ENCODE measurements at places on chromosomes 11 and 22.
A peak's percentile ranks its signal among the peaks of the same experiment; 100 is the strongest.

DNA sequence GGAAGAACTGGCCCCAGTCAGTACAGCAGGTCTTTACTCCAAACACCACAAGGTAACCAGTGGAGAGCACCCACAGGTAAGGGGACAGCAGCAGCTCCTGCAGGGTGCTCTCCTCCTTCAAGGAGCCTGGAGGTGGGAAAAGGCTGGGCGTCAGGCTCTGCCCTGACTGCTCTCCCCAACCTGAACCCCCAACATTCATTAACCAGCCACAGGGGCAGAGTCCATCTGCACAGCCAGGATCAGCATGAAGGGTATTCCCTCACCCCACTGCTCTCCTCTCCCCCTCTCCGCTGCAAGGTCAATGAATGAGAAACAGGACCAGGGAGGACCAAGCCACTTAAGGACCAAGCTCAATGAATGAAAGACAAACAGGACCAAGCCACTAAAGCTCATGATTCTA lies 3.7 kb downstream of the SLC37A4 start:
- H3K36me3 ChIP-seq: peaks cover 56% of the 10 kb centered on the region
- no peak overlapping the region for H3K27ac ChIP-seq
- H3K27me3 ChIP-seq: no peaks in the 10 kb centered on the region
- DNase-seq: no peak
- H3K4me3 ChIP-seq: no peak overlapping the region

- H3K4me1 ChIP-seq: peaks cover 33% of the 10 kb centered on the region
- no peak for DNase-seq
- H3K36me3 ChIP-seq: no peaks in the 10 kb centered on the region
- no peak overlapping the region for H3K4me3 ChIP-seq
These were observed 20.6 kb downstream of the CYTH4 start for GRCh38 chr22:37302674-37303555.

DNA sequence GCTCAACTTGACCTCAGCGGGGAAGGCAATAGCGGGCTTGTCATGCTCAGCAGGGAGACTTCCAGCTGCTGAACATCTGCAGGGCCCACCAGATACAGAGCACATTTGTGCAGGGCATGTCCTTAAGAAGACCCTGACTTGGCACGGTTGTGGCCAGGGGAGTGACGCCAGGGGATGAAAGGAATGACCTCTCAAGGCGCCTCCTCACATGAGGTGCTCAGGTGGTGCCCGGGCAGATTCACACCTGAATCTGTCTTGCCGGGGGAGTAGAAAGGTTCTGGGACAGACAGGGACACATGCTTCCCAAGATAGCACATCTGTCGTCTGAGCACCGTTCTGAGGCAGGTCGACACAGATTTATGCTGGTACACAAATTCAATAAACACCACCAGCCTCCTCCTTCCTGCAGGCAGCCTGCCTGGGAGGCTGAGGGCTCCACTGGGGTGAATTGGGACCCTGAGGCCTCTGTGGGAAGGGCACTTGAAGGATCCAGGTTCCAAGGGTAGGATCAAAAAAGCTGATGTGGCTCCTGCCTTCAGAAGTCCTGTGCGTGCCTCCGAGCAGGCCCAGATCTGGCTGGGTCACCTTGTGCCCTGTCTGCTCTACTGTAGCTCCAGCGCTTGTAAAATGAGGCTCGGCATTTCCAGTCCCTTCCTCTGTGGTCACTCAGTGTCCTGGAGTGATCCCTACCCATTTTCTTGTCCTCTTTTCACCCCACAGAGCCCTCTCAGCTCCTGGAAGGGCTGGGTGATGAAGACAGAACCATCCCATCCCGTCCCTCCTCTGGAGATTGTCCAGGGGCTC lies 49.6 kb upstream of the NECTIN1 start:
- H3K27me3 ChIP-seq: peaks cover 48% of the 10 kb centered on the region
- no peak overlapping the region for H3K4me3 ChIP-seq
- no peak overlapping the region for H3K27ac ChIP-seq
- no peaks in the 10 kb centered on the region for H3K4me1 ChIP-seq

DNA sequence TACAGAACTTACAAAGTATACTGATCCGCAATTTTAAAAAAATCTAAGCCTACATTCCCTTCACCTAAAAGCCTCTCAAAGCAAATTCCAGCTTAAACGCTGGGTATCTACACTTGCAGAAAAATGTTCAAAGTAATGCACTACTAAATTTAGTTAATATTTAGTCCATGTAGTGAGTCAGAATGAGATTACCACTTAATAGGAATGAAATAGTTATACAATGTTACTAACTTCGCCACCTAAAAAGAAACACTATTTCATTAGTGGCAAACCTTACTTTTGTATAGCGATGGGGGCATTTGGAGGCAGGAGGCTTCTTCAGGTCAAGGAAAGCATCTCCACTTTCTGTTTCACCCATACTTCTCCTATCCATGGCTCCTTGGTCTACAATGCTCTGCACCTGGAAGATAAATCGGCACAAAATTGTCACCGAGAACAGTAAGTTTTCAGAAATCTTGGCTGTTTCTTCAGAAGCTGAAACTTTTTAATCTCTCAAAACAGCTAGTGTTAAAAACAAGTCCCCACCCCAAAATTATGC lies 1.2 kb downstream of the EIF4ENIF1 start:
- no peak for DNase-seq
- peaks cover 41% of the 10 kb centered on the region for H3K36me3 ChIP-seq
- peaks cover 3% of the 10 kb centered on the region for H3K4me1 ChIP-seq
- no peak overlapping the region for H3K4me3 ChIP-seq
- H3K27me3 ChIP-seq: no peaks in the 10 kb centered on the region

GRCh38 chr11:72939031-72939430 lies 124.8 kb downstream of the ATG16L2 start:
- no peaks in the 10 kb centered on the region for H3K27me3 ChIP-seq
- no peaks in the 10 kb centered on the region for H3K4me1 ChIP-seq
- no peaks in the 10 kb centered on the region for H3K36me3 ChIP-seq
- H3K4me3 ChIP-seq: no peak overlapping the region
- H3K27ac ChIP-seq: no peak overlapping the region

GRCh38 chr22:35886309-35886708 lies 142.3 kb downstream of the RBFOX2 start:
- H3K27ac ChIP-seq: no peak overlapping the region
- no peak overlapping the region for H3K4me3 ChIP-seq
- DNase-seq: no peak
- peaks cover 1% of the 10 kb centered on the region for H3K4me1 ChIP-seq
- H3K36me3 ChIP-seq: no peaks in the 10 kb centered on the region

- peaks cover under 1% of the 10 kb centered on the region for H3K4me1 ChIP-seq
- DNase-seq: peak; percentile 14
- no peak overlapping the region for H3K4me3 ChIP-seq
- no peaks in the 10 kb centered on the region for H3K27me3 ChIP-seq
- H3K27ac ChIP-seq: no peak overlapping the region
These were observed 130.4 kb downstream of the C11orf87 start for GRCh38 chr11:109552376-109552775.

GRCh38 chr11:132196928-132197327 lies 826.5 kb downstream of the NTM start:
- no peaks in the 10 kb centered on the region for H3K36me3 ChIP-seq
- peaks cover 2% of the 10 kb centered on the region for H3K4me1 ChIP-seq
- no peak overlapping the region for H3K4me3 ChIP-seq

DNA sequence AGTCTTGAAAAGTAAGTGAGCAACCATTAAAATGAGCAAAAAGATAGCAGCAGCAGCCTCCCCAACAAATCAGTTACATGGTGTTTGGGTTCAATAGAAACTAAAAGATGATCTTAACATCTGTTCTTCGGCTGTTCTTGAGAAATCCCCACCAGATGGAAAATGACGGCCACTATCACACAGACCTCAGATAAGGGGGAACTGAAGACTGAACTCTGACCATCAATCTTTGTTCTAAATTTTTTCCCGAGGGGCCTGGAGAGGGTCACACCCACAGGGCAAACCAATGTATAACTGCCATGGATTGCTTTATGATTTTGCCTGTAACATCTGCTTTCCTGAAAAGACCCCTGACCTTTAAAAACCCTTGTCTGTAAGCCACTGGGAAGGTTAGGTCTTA lies 624.8 kb upstream of the KIRREL3 start:
- H3K27me3 ChIP-seq: no peaks in the 10 kb centered on the region
- no peak for DNase-seq
- H3K27ac ChIP-seq: no peak overlapping the region
- H3K4me3 ChIP-seq: no peak overlapping the region

DNA sequence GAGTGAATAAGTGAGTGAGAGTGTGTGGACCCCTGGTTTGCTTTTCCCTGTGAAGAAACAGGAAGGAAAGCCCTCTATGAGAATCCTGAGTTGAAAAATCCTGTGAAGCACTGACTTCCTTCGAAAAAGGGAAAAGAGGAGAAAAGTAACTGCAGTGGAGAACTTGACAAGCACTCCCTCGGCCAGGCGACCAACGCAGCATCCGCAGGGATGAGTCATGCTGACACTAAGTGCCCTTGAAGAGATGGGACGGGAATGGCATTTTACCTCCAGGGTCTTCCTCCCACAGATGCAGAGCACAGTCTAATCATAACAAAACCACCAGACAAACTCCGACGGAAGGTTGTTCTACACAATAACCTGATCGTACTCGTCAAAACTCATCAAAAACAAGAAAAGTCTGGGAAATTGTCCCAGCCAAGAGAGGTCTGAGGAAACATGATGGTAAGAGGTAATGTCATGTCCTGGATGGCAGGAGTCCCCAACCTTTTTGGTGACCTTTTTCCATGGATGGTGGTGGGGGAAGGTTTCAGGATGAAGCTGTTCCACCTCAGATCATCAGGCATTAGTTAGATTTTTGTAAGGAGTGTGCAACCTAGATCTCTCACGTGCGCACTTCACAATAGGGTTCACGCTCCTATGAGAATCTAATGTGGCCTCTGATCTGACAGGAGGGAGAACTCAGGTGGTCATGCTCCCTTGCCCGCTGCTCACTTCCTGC lies 132.2 kb upstream of the B3GAT1 start:
- no peak overlapping the region for H3K4me3 ChIP-seq
- H3K4me1 ChIP-seq: no peaks in the 10 kb centered on the region
- no peaks in the 10 kb centered on the region for H3K27me3 ChIP-seq
- no peaks in the 10 kb centered on the region for H3K36me3 ChIP-seq
- H3K27ac ChIP-seq: no peak overlapping the region

Data from mesenchymal stem cell (in vitro differentiated cells and primary cell).